Uterus (tissue), 4 donors: ENCODE measurements at places on chromosomes 7 and 10. TPM values are rescaled to one million over a fixed set of nuclear protein-coding genes. Genes with fewer than 3 reads are reported as not detected.
A peak's percentile ranks its signal among the peaks of the same experiment; 100 is the strongest.

Gene SUN3
- not detected for total RNA-seq

Gene CFAP69
- total RNA-seq = 13.1 TPM

Gene SLC26A3
- 0.29 TPM for total RNA-seq

Gene AGR3
- total RNA-seq = not detected

Gene GLI3
- 16.7 TPM for total RNA-seq

- DNase-seq = peak; percentile 94
Measured at GRCh38 chr7:101911800-101912715, 94.6 kb downstream of the CUX1 start.

DNA sequence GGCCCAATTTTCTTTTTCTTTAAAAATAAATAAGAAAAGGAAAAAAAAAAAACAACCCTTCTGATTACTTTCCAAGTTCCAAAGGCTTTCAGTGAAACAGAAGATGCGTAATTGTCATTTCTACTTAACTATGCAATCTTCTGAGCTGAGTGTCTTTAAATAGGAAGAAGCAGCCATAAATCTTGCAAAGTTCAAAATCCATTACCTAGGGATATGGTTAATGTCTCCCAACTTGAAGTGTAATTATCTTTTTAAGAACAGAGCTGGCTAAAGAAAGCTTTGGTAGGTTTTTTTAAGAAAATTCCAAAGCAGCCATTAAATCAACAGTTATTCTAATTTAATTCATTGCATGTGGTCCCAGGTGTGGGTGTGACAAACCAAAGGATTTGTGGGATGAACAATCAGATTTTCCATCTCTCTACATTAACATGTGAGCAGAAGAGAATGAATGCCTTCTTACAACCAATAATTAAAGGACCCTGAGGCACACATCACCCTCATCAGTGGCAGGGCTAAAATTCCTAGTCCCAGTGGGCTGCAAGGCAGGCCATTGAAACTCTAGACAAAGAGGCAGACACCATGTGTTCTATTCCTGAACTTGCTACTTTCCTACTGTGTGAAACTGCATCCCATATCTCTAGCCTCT is 419.2 kb downstream of the REEP3 start:
- DNase-seq = no peak

DNA sequence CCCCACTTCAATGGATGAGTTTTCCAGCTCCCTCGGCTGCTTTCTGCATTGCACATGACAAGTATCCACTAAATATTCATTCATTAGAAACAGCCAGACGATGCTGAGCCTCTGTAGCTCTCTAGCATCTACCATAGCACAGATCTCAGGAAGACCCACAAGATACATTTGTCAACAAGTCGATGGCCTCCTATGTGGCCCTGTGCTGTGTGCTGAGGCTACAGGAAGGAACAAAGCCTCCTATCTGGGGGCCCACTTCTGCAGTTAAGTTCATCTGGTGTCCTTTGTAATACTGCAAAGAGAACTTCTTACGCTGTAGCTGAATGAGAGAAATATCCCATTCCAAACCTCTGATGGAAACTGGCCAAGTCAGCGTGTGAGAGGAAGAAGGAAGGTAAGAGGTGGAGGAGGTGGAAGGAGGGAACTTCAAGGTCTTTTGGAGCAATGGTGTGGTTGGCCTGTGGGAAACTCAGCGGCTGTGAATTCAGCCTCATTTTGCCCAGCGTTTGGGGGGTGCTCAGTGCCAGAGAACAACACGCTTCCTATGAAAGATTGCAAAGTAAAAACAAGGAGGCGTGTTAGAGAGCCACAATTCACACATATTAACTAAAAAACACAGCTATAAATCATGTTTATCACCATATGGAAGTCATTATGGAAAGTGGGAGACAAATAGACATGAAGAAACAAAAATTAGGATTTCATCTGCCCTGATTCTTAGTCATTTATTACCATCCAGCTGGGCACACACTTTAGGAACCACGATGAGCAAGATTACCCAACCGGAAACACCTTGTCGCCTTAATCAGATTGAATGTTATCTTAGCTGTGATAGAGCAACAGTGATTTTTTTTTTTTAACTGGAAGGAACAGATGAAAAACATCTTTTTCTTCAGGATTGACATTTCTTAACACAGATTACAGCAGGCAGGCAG is 62.2 kb upstream of the USP6NL start:
- DNase-seq = peak; percentile 65

DNA sequence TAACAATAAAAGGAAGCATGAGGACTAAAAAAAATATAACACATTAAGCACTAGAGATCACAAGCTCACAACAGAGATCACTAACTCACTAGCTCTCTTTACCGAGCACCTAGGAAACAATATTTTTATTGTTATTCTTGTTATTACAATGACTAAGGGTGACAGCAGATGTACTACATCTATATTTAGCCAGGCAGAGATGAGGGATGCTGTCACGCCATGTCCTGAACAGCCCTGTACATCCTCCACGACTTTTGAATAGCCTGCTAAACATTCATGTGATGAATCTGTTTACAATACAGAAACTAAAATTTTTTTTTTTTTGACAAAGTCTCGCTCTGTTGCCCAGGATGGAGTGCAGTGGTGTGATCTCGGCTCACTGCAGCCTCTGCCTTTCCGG is 22.7 kb downstream of the FAM133B start:
- DNase-seq = no peak

DNA sequence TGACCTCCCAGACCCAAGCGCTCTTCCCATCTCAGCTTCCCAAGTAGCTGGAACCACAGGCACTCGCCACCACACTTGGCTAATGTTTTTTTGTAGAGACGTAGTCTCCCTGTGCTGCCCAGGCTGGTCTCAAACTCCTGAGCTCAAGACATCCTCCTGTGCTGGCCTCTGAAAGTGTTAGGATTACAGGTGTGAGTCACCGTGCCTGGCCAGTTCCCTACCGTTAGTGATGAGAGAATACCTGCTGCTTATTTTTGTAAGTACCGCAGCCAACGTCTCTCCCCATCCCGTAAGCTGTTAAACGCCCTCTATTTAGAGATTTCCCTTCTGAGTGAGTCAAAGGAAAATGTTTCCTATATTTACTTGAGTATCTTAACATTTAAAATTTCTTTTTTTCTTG is 38.5 kb upstream of the PDLIM1 start:
- no peak for DNase-seq

- DNase-seq = no peak
Measured at GRCh38 chr7:28572321-28573058, 160.2 kb downstream of the CREB5 start.

GRCh38 chr10:76051007-76051936 is 619.8 kb downstream of the LRMDA start:
- no peak for DNase-seq

DNA sequence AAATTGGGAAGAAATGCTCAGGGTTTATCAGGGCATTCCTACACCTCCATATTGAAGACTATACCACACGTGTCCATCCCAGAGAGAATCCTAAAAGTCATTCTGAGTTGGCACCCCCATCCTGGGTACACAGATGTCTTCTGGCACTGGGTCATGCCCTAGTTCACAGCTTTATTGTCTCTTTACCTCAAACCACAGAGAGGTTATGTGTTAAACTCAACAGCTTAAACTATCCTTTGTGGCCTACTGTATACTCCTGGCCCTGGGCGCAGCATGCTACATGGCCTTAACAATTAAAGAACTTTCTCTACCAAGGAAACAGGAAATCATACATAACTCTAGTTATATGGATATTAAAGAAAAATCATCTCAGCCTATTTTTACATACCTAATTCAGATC is 115.6 kb upstream of the SEM1 start:
- no peak for DNase-seq
